Kidney epithelial cell (primary cell): ENCODE measurements at places on chromosomes 2 and 18. TPM values are rescaled to one million over a fixed set of nuclear protein-coding genes. Genes with fewer than 3 reads are reported as not detected.

Gene VSNL1
- total RNA-seq, result 0.13 TPM in 1 of 2 replicates, not detected in the other

Gene ABHD1
- not detected in 2 replicates for total RNA-seq

Gene STPG4
- total RNA-seq, result not detected in 2 replicates

Gene PTH2R
- not detected in 2 replicates for total RNA-seq

Gene RABL2A
- 9.6 and 11.8 TPM in 2 replicates for total RNA-seq

Gene ABHD3
- total RNA-seq, result 13.7 and 18.4 TPM in 2 replicates

Gene REG1B
- total RNA-seq, result not detected in 2 replicates

Gene ANKAR
- total RNA-seq, result 3.3 and 3.8 TPM in 2 replicates

- DNase-seq, result peak; percentile 56
Observed at GRCh38 chr2:12169721-12170120, 423.3 kb downstream of the LPIN1 start.

DNA sequence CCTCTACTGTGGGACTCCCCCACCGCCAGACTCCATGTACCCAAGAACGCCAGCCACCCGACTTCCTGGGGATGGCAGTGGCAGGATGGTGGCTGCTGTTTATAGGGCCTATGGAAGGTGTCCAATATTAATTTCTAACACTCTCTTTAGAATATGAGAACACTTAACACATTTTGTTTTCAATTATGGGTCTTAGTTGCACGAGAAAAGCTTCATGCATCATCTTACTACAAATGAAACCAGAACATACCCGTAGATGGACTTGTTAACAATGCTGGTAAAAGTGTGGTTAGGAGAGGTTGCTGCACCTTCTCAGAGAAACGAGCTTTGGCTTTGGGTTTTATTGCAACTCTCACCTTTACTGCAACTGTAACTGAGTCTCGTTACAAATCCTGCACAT is 335.6 kb upstream of the ID2 start:
- no peak for DNase-seq

- DNase-seq, result no peak
Observed at GRCh38 chr2:37378411-37378810, 34.0 kb downstream of the QPCT start.

GRCh38 chr18:75143851-75144250 is 65.1 kb downstream of the PTGR3 start:
- DNase-seq, result no peak

- DNase-seq, result no peak
Observed at GRCh38 chr2:172101821-172102390, 794 bp downstream of the DLX2 start.

GRCh38 chr18:70326255-70326654 is 37.4 kb downstream of the SOCS6 start:
- no peak for DNase-seq

GRCh38 chr2:169690958-169691357 is 3.2 kb downstream of the CFAP210 start:
- DNase-seq, result no peak

- no peak for DNase-seq
Observed at GRCh38 chr2:237873421-237873831, 14.0 kb downstream of the RAMP1 start.

GRCh38 chr18:44716697-44717163 is 36.0 kb downstream of the SETBP1 start:
- DNase-seq, result no peak

DNA sequence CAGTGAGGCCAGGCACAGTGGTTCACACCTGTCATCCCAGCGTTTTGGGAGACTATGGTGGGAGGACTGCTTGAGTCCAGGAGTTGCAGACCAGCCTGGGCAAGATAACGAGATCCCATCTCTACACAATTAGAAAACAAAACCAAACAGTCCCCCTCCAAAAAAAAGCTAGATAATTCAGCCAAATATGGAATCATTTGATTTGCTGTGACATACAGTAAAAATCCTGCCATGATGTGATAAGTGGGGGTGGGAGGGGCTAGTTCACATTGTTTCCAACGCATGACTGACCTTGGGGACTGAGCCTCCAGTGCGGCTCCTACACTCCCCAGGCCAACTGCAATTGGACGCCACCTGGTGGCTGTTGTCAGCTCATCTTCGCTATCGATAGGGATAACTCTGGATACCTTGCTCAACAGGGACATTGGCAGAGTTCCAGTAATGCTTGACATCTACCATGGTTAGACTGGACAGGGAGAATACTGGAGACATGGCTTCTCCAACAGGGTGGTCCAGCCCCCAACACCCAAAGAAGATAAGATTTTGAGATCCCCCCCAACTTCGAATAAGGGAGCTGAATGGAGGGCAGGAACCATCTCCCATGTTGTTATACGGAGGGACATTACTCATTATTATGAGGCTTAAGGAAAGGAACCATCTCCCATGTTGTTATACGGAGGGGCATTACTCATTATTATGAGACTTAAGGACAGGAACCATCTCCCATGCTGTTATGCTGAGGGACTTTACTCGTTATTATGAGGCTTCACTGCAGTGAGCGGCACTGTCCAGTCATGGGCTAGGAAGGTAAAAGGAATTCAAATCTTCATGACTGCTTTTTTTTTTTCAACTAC is 135.9 kb downstream of the TGIF1 start:
- DNase-seq, result no peak

DNA sequence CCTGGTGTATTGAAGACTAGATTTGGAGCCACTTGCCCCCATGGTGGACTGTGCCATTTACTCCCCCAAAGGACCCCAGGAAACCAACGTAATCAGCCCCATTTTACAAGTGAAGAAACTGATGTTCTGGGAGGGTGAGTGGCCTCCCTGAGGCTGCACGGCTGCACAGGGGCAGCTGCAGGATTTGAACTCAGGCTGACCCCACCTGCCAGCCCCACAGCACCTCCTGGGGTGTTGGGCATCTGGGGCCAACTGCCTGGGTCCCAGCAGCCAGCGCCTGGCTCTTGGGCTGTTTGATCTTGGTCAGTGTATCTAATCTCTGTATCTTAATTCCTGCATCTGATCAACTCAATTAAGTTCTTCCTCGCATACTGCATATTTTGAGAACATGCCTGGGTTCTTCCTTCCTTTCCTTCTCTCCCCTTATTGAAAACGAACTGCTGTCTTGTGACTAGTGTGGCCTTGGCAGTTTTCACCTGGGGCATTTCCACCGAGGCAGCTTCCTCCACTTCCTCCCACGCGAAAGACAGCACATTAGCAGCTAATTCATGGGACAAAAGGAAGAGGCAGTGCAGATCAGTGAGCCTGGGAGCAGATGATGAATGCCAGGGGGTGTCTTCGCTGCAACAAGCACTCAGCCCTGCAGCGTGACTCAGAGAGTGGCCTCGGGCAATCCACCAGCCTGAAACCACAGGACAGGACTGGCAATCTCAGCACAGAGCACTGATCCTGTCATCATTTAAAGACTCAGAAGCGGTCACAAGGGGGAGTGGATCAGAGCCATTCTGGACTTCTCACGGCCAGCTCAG is 184.1 kb upstream of the RAB12 start:
- DNase-seq, result peak; percentile 82

- no peak for DNase-seq
Observed at GRCh38 chr2:188622601-188623260, 331.1 kb downstream of the GULP1 start.

GRCh38 chr2:3871002-3871401 is 167.6 kb downstream of the DCDC2C start:
- no peak for DNase-seq

DNA sequence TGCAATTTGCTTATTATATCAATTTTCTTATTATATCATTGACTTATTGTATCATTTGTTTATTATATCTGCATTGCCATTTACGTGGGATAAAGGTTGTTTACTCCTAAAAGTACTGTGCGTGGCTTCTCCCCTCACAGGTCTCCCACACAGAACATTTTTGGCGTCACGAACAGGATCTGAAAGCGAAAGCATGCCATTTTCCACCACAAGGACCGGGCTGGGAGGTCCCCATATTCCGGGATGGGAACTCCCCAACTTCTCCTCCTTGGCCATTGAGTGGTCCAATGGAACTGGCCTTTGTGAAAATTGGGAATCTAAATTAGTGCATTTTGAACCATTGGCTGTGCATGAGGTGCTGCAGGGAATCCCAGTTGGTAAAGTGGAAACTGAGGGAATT is 4.8 kb upstream of the DSG2 start:
- DNase-seq, result no peak

GRCh38 chr2:231761735-231762134 is 19.3 kb downstream of the PDE6D start:
- DNase-seq, result no peak

DNA sequence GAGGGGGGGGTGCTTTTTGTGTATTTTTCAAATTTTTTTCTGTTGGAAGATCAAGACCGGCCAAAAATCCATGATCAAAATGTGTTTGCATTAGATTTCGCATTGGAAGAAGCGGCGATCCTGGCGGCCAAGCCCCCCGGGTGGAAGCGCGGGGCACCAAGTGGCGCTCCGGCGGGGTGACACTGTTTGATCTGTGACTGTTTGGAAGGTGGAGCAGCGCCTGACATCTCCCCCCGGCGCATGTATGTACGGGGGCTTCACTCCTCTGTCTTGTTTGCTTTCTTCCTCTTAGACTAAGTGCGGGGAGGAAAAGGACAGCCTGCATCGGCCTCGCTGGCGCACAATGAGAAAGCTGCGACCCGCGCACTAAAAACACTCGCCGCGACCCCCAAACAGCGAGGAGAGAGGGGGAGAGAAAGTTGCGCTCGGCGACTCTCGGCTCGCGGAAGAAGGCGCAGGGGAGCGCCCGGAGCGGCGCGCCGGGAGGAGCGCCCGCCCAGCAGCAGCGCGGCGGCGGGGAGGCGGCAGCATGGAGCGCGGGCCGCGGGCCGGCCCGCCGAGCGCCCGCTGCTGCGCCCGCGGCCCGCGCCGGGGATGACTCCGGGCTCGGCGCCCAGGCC is 515 bp downstream of the TSHZ1 start:
- no peak for DNase-seq

DNA sequence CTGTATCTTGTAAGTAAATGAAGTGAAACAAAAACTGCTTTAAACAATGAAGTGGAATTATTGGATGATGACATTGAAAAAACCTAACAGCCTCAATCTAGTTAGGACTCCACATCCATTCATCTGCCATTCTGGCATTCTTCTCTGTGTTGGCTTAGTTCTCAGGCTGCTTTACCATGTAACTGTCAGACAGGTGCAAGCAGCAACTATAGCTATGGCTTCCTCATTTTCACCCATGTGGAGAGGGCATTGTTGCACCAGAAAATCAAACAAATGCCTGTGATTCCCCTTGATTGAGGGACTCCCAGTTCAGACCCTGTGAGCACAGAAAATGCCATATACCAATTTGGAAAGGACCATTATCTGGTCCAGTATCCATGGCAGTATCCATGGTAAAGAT is 129.5 kb upstream of the NYAP2 start:
- no peak for DNase-seq

- peak; percentile 37 for DNase-seq
Observed at GRCh38 chr2:67255933-67256615, 141.1 kb upstream of the ETAA1 start.

DNA sequence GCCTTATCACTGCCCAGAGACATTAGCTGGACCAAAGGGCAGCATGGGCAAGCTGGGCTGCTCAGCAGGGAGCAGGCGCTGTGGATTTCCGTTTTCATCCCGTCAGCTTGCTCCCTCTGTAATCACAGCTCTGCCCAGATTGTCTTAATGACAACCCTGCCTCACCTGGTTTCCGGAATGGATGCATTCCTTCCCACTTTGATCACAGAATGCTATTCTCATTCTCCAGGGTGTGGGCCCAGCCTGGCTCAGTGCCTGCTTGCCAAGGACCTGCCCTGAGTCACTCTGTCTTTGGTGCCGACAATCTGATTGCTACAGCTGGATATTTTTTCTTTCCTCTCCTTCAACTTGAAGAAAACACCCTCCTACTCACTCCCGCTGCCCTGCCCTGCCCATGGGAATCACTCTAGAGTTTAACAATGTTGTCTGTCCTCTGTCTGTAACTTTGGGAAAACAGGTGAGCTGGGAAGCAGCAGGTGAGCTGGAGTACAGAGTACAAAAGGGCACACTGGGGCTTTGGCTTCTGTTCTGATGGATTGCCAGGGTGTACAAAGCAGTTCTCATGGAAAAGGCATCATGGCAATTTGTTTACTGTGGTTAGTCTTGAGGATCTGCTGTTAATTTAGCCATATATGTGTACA is 27.2 kb upstream of the FAM136A start:
- peak; percentile 61 for DNase-seq

DNA sequence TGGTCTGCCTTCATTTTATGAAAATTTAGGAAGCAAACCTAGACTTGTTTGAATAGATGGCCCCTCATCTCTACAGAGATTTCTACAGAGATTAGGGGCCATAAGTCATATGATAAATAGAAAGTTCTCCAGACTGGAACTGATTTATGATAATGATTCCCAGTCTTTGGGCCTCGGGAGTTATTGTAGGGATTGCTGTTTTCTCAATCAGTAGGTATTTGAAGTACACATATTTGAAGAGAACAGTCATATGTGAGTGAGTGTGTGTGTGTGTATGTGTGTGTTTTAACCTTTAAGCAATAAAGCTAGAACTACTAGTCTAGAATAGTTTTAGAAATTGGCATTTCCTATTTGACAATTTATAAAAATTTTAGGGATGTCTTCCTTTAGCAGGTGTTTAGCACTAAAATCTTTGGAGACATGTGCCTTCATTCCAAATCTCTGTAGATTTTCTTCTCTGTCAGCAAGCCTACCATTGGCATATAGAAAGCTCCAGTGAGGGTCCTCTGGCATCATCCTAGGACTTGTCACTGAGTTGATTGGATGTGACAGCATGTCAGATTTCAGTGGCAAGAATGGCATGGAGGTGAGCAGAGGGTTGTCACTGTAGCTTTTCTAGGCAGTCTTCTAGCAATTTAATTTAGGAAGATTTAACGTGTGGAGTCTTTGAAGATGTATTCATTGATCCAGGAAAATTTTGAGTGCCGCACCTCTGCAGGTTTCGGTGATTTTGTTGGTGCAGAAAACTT is 71.2 kb downstream of the MYO1B start:
- DNase-seq, result no peak

- no peak for DNase-seq
Observed at GRCh38 chr2:172929644-172930043, 146.0 kb upstream of the MAP3K20 start.

- DNase-seq, result no peak
Observed at GRCh38 chr2:203835892-203836800, 31.4 kb upstream of the CTLA4 start.

DNA sequence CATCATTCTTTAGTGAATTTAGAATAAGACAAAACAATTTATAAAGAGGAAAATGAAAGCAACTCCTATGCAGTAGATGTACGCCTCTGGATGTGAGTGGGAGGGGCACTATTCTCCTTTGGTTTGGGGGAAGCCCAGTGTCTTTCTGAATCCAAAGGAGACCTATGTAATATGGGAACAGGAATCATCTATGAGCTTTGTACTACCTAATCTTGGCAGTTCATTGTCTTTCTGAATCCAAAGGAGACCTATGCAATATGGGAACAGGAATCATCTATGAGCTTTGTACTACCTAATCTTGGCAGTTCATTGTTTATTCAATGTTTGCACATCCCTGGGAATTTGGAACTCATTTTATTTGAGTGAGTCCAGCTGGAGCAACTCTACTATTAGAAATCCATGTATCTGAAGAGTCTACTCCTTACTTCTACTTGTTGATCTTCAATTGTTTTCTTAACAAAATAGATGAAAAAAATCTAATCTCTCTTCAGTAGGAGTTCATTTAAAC is 401.1 kb upstream of the LRATD1 start:
- no peak for DNase-seq

GRCh38 chr2:63627866-63628265 is 39.1 kb downstream of the MDH1 start:
- DNase-seq, result no peak
